Pulmonary artery endothelial cell (primary cell): ENCODE measurements at places on chromosomes 3 and 15. TPM values are rescaled to one million over a fixed set of nuclear protein-coding genes. Genes with fewer than 3 reads are reported as not detected.

DNA sequence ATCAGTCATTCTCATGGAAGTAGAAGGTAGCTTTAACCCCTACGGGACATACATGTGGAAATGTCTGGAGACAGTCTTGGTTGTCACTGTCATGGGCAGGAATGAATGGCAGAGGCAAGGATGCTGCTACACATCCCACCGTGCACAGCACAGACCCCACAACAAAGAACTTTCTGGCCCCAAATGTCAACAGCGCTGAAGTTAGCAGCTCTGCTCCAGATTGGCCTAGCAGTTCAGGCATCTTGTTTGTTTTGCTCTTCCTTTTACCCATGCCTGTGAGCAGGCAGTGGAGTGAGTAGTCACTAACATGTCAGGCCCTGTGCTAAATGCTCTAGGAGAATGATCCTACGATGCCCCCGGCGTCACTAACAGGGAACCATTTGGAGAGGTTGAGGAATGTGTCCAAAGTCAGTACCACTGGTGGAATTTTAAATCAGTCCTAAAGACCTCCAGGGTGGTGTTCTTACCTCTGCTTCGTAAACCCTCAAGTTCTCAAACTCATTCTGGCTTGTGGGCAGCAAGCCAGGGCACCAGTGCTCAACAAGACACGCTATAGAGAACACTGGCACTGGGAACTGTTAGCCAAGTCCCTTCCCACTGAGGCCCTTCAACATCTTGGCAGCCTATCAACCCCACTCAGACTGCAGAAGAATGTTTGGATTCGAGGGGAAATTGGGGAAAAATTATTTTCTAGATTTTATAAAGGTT is 142.2 kb downstream of the FOXP1 start:
- DNase-seq: no peak

DNA sequence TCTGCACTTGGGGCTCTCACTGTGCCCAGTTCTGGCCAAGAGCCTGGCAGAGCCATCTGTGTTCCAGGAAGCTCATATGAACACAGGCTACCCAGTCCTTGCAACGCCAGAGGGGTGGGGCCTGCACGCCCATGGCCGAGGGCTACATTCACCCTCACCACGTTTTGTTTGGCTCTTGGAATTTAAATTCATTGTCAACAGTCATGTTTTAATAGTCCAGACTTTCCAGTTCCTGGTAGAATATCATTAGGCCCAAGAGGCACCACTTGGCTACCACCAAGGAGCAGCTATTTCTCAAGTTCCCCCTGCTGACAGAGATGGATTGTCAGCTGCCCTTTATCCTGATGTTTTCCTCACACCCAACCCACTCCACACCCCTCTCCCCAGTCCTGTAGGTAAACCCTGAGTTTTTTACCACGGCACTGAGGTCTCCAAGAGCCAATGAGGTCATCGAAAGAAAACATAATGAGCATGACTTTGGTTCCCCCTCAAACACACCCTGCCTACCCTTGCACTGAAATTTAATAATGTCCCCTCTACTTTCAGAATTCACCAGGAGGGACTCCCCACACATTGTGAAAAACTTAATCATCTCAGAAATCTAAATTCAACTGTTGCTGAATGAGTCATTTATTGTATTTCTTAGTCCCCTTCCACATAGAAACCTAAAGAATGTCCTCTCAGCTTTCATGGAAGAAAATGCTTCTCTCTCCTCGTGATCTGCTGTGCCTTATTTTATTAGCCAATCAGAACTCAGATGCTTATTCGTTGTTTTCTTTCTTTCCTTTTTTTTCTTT is 125.1 kb downstream of the SHQ1 start:
- peak; percentile 24 for DNase-seq

- DNase-seq: no peak
These were observed 22.6 kb downstream of the DCUN1D1 start for GRCh38 chr3:182957676-182958266.

- no peak for DNase-seq
These were observed 103.0 kb upstream of the DPPA4 start for GRCh38 chr3:109440353-109440752.

DNA sequence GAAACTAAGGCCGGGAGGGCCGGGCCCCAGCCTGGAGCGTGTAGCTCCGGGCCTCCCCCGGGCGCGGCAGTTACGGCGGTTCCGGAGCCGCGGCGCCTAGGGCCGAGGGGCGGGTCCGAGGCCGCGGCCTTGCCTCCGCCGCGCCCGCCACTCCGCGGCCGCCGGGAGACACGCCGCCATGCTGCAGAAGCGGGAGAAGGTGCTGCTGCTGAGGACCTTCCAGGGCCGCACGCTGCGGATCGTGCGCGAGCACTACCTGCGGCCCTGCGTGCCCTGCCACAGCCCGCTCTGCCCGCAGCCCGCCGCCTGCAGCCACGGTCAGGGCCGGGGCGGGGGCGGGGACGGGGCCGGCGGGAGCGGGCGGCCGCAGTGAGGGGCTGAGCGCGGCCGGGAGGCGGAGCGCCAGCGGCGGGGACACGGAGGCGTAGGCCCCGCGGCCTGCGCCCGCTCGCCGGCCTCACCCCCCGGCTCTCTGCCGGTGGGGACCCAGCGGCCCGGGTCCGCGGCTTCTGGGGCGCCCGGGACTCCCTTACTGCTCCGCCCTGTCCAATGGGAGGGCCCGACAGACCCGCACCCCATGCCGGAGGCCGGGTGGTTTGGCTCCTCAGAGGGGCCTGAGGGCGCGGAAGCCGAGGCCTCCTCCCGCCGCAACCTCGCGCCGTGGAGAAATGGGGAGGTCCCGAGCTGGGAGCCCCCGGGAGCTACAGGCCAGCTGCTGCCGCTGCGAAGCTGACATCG is at the start of gene DIS3L:
DIS3L (plus strand) TSS at position 150 of the 738 bp plus-strand sequence; CDS start at position 179, 29 bp downstream.
- no peak for DNase-seq

Gene EPHA6
- not detected in 2 replicates for total RNA-seq
